H9 (cell line): ENCODE measurements at places on chromosomes 4 and X. TPM values are rescaled to one million over a fixed set of nuclear protein-coding genes. Genes with fewer than 3 reads are reported as not detected.

The NAP1L5 gene
- 2.1 and 2.2 TPM in 2 replicates for total RNA-seq

The PRICKLE3 gene
- total RNA-seq: 9.7 and 12.2 TPM in 2 replicates

- H3K4me3 ChIP-seq: no peak overlapping the region
- no peaks in the 10 kb centered on the region for H3K4me1 ChIP-seq
- H3K27me3 ChIP-seq: no peaks in the 10 kb centered on the region
- peaks cover 8% of the 10 kb centered on the region; the same call in 1 of the 2 replicates for H3K36me3 ChIP-seq
- H3K27ac ChIP-seq: no peak overlapping the region
- DNase-seq: no peak
These were observed 65.9 kb downstream of the AMOT start for GRCh38 chrX:112774651-112775293.

DNA sequence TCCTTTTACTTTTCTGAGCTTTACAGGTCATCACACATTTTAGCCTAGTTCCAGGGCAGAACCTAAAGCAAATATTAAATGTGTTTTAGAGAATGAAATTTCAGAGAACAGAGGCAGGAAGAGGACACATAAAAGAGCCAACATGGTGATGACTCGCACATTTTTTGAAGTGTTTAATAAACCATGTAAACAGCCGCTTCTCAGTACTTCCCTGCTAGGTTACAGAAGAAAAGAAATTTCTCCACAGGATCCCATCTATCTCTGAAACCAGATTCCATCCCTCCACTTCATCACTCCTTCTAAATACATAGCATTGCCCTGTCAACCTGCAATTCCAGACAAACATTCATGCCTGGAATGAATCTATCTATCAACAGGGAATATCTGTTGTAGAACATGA is 949.5 kb upstream of the PCDH7 start:
- no peak overlapping the region for H3K4me3 ChIP-seq
- no peak overlapping the region for H3K27ac ChIP-seq
- H3K4me1 ChIP-seq: no peaks in the 10 kb centered on the region
- H3K36me3 ChIP-seq: no peaks in the 10 kb centered on the region

DNA sequence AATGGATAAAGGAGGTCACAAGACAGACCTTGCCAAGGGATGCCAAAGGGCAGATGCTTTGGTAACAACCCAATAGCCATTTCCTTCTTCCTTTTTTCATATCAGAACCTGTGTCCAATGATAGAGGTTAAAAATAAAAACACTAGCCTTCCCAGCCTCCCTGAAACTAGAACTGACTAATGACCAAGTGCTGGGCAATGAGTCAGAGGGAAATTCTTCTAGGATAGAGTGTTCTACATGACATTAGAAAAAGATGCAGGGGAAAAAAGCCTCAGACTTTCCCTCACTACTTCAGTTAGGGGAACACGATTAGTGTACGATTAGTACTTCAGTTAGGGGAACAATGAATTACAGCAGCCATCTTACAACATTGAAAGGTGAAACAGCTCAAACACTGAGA is 29.3 kb upstream of the FAM47C start:
- no peaks in the 10 kb centered on the region for H3K27me3 ChIP-seq
- H3K36me3 ChIP-seq: no peaks in the 10 kb centered on the region
- no peak overlapping the region for H3K27ac ChIP-seq
- no peak for DNase-seq
- no peaks in the 10 kb centered on the region for H3K4me1 ChIP-seq
- no peak overlapping the region for H3K4me3 ChIP-seq

DNA sequence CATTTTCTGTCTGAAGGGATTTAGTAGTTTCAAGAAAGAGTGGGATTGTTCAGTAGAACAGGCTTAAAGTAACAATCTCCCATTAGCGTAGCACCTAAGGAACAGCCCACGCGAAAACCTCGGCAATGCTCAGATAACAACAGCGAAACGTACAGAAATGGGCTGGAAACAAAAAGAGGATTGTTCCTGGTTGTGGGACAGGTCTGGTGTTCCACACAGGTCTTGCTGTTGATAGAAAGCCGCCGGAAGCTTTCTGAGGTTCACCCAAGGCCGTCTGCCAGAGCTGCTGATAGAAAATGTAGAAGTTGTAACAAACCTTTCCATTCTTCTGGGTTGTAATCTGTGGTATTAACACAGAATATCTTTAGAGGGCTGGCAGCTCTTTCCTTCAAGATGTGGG is 69.4 kb upstream of the CLCN4 start:
- no peak for DNase-seq
- peaks cover 42% of the 10 kb centered on the region for H3K36me3 ChIP-seq
- H3K27ac ChIP-seq: no peak overlapping the region
- peaks cover 2% of the 10 kb centered on the region; the same call in 1 of the 2 replicates for H3K4me1 ChIP-seq

DNA sequence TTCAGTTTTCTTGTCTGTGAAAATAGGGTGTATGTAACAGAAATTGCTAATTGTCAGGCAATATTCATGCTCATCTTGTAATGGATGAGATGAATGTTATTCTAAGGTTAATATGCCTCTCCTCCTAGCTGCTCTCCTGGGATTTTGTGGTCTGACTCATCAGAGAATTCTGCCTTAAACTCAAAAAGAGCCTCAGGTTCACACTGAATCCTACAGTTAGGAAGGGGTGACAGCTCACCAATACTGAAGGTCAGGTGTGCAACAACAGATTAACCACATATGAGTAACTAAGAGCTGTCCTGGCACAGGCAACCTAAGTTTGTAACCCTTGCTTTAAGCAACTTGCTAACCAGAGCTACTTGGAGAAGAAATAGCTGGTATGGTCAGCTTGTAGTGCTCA is 197.7 kb downstream of the SPATA18 start:
- no peak overlapping the region for H3K4me3 ChIP-seq
- peaks cover 11% of the 10 kb centered on the region for H3K36me3 ChIP-seq
- H3K4me1 ChIP-seq: peaks cover 3% of the 10 kb centered on the region
- no peaks in the 10 kb centered on the region for H3K27me3 ChIP-seq

GRCh38 chr4:92265798-92266197 is 38.0 kb upstream of the GRID2 start:
- H3K36me3 ChIP-seq: peaks cover 93% of the 10 kb centered on the region
- no peaks in the 10 kb centered on the region for H3K4me1 ChIP-seq
- H3K4me3 ChIP-seq: no peak overlapping the region
- H3K27ac ChIP-seq: no peak overlapping the region
- no peaks in the 10 kb centered on the region for H3K27me3 ChIP-seq
- DNase-seq: no peak
